Adrenal gland (tissue), 19 donors: ENCODE measurements at places on chromosomes 7 and 10. TPM values are rescaled to one million over a fixed set of nuclear protein-coding genes. Genes with fewer than 3 reads are reported as not detected.

DNA sequence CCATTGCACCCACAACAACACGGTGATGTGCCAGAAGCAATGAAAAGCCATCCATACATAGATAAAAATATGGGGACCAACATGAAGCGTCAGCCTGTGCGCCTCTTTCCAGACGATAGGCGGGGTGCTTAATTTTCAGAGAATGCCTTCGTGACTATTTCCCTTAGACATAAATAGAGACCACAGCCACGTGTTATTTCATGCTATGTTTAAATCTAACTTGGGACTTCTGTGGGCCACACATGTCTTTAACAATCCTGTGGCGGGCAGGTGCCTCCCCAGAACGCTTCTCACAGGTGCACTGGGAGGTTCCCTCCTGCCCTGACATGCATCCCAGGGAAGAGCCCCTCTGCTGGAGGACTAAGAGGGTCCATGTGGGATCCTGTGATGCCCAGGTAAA is 259.7 kb downstream of the ADARB2 start:
- DNase-seq = no peak
- no peak overlapping the region for H3K27ac ChIP-seq
- no peaks in the 10 kb centered on the region for H3K27me3 ChIP-seq
- no peak overlapping the region for H3K4me3 ChIP-seq
- H3K4me1 ChIP-seq = no peaks in the 10 kb centered on the region
- H3K36me3 ChIP-seq = no peaks in the 10 kb centered on the region

DNA sequence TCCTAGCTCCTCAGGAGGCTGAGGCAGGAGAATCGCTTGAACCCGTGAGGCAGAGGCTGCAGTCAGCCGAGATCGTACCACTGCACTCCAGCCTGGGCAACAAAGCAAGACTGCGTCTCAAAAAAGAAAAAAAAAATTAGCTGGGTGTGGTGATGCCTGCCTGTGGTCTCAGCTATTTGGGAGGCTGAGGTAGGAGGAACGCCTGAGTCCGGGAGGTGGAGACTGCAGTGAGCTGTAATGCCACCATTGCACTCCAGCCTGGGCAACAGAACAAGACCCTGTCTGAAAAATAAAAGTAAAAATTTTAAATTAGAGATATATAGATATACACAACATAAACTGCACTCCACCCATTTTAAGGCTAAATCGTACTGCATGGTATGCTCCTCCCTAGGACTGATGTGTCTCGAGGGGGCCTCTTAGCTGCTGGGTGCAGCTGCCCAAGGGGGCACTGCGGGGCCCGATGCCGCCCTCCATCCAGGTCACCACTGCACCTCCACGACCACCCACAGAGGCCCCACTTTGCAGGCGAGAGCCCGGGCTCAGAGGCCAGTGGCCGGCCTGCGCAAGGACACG is 40.9 kb upstream of the FOXK1 start:
- H3K27ac ChIP-seq = no peak overlapping the region
- H3K27me3 ChIP-seq = no peaks in the 10 kb centered on the region
- no peaks in the 10 kb centered on the region for H3K4me1 ChIP-seq
- peak overlapping the region; percentile 71 for H3K4me3 ChIP-seq
- no peaks in the 10 kb centered on the region for H3K36me3 ChIP-seq

GRCh38 chr10:81034383-81034782 is 496.7 kb downstream of the SH2D4B start:
- no peak overlapping the region for H3K27ac ChIP-seq
- no peaks in the 10 kb centered on the region for H3K27me3 ChIP-seq
- no peak for DNase-seq
- H3K4me1 ChIP-seq = no peaks in the 10 kb centered on the region

DNA sequence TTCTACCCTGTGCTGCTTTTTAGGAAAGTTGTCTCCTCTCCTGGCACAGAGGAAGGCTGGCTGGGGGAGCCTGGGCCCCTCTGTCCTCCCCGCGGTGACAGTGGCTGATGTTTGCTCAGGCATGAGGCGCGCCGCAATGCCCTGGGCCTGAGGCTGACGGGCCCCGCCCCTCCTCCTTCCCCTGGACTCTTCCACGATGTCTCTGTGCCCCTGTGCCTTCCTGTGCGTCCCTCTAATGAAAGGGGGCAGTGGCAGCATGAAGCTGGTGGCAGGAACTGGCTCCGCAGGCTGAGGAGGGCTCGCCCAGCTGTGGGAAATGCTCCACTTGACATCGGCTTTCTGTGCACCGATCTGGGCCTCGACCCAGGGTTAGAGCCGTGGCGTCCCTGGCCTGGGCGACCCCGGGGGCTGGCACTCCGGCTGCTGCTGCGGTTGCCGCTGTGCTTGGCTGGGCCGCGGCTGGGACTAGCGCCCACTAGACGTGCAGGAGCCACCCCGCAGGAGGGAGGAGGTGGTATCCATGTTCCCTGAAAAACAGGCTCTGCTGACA is 67.9 kb downstream of the ZNF680 start:
- H3K4me1 ChIP-seq = no peaks in the 10 kb centered on the region
- peak; percentile 27 for DNase-seq
- no peak overlapping the region for H3K27ac ChIP-seq
- H3K36me3 ChIP-seq = no peaks in the 10 kb centered on the region
- no peak overlapping the region for H3K4me3 ChIP-seq

DNA sequence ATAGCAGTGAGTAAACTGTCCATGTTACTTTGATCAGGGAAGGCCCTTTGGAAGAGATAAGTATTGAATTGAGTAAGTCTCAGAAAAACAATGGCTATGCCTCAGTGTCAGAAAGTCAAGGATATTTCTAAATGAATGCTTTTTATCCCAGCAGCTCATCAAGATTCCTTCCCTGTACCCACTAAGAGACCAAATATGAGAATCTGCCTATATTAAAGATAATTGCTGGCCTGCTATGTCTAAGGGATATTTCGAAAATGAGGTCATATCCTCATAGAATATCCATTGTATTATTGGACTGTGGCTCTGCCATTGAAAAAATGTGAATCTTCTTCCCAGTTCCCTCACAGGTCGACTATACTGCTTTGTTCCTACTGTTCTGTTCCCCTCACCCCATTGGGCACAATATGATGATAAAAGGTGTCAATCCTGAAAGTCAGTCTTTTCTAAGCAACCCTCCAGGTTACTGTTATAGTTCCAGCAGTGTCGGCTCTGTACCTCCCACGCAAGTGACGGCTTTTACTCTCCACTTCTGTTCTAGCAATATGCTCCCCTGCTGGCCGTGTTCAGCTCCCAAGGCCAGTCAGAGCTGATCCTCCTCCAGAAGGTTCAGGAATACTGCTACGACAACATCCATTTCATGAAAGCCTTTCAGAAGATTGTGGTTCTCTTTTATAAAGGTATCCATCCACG is 51.7 kb downstream of the BZW2 start:
- no peaks in the 10 kb centered on the region for H3K36me3 ChIP-seq
- H3K27me3 ChIP-seq = no peaks in the 10 kb centered on the region
- no peak overlapping the region for H3K4me3 ChIP-seq
- H3K27ac ChIP-seq = no peak overlapping the region
- DNase-seq = no peak

GRCh38 chr10:28678687-28679457 is 1.6 kb downstream of the BAMBI start:
- H3K4me1 ChIP-seq = peaks cover 32% of the 10 kb centered on the region
- H3K27me3 ChIP-seq = no peaks in the 10 kb centered on the region
- H3K36me3 ChIP-seq = no peaks in the 10 kb centered on the region
- peak overlapping the region; percentile 79 for H3K27ac ChIP-seq
- DNase-seq = no peak

MRLN gene
- total RNA-seq = not detected
